Left colon (tissue), 2 donors: ENCODE measurements at places on chromosomes 11 and 22. TPM values are rescaled to one million over a fixed set of nuclear protein-coding genes. Genes with fewer than 3 reads are reported as not detected.

GRCh38 chr11:8596504-8597046 is 2.5 kb upstream of the STK33 start:
- DNase-seq, result no peak

DNA sequence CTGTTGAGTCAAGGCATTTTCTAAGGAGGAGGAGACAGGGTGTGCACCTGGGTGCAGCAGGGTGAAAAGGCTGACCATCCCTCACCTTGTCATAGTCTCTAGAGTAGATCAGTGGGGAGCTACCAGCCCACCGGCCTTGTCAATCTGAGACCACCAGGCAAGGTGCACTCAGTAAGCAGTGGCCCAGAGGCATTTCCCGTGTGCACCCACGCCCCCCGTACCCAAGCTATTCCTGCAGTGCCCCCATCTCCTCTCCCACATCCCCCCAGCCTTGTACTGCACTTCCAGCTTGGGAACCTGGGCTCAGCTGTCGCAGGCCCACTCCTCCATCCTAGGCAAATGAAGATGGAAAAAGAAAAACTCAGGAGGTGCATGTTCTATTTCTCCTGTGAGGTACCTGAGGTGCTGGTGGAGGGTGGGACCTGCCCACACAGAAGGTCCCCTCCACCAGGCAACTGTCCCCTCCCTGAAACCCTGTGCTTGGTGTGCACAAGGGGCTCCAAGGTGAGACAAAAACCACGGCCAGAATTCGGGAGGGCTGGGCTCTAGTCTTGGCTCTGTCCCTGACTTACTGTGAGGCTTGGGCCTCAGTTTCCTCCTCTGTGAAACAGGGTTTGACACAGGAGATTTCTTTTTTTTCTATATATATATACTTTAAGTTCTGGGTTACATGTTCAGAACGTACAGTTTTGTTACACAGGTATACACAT is 8.4 kb downstream of the P2RY2 start:
- peak; percentile 15 for DNase-seq

DNA sequence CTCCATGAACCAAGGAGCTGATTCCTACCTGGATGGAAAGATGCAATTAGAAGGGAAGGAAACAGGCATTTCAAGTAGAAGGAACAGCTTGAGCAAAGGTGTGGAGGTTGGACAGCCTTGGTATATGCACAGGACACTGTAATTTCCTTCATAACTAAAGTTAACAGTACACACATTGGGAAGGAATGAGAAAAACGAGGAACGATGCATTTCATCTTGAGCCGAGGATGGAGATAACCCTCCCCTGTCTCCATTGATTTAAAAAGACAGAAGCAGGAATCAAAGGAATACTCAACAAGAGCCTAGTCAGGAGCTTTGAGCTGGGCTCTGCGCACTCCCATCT is 2.3 kb upstream of the PRG2 start:
- no peak for DNase-seq

DNA sequence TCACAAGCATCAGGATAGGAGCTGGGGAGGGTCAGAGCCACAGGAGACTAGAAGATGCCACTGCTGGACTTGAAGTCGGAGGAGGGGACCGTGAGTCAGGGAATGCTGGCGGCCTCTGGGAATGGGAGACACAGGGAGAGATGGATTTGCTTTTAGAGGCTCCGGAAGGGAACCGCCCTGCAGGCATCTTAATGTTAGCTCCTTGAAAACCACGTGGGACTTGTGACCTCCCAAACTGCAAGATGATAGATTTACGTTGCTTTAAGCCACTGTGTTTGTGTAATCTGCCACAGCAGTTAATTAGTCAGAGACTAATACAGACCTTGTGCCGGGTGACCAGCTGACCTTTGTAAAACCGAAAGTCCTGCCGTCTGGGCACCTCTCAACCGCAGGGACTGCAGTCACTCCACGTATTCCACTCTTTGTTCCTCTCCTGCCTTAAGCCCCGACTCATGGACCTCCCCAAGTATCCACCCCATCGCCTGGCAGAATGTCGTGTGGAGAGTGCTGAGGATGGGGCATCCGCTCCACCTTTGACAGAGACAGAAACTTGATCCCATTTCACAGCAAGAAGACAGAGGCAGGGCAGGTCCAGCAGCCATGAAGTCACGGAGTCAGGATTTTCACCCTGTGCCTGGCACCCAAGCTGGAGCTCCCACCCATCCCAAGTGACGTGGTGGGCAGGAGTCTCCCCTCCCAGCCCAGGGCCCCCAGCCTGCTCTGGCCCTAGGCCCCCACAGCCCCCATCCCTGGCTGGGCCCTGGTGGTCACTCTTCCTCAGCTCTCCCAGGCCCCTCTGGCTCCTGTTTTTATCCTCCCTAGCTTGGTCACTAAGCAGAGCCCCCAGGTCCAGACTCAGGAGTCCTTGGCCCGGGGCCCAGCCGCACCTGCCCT is 19.4 kb upstream of the CTSD start:
- no peak for DNase-seq

ST14 gene
- 535 TPM for total RNA-seq

GRCh38 chr11:80122211-80122610 is 681.4 kb upstream of the TENM4 start:
- no peak for DNase-seq

DNA sequence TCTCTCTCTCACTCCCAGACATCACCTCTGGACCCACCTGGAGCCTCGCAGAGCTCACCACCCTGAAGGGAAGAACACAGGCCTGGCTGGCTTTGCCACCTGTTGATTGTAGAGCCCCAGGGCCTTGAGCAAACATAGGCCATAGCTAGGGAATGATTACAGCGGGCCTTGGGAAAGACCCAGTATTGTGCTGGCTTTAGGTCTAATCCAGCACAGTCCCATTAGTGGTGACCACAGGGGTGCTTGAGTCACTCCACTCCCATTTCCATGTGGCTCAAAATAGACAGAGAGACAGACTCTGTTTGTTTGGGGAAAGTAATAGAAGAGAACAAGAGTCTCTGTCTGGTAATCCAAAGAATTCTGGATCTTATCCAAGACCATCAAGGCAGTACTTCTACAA is 42.7 kb upstream of the FAM181B start:
- DNase-seq, result no peak

- DNase-seq, result no peak
These were observed 9.7 kb downstream of the ARHGEF17 start for GRCh38 chr11:73317803-73318202.

GRCh38 chr11:47672283-47672730 is 29.9 kb upstream of the MTCH2 start:
- no peak for DNase-seq

DNA sequence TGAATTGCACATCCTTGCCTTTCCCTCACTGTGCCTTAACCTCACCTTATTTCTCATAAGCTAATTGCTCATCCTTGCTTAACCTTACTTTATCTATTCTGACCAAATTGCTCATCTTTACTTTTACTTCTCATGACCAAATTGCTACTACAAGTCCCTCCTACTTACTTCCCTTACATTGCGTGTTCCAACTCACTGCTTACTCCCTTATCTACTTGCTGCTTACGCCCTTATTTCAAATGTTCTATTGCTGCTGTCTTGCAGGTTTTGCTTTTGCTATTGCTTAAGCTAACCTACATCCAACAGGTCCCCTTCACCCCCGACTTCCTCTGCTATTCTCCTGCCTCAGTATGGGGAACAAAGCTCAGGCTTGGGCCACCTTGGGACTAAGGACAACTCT is 8.0 kb downstream of the OR8B2 start:
- no peak for DNase-seq

ESAM gene
- 8.6 TPM for total RNA-seq

TENM4 gene
- 0.92 TPM for total RNA-seq

GRCh38 chr11:129352676-129353075 is 23.0 kb upstream of the BARX2 start:
- DNase-seq, result no peak

MMP27 gene
- not detected for total RNA-seq

GRCh38 chr11:121435551-121436511 is 16.3 kb upstream of the SORL1 start:
- DNase-seq, result no peak
